ENCODE measurements at places on chromosomes 6 and 20.

GRCh38 chr20:62133051-62133845, 9.9 kb downstream of the PSMA7 start:
- no peak for DNase-seq

GRCh38 chr6:88538130-88538706, 372.1 kb upstream of the CNR1 start:
- DNase-seq, result no peak

DNA sequence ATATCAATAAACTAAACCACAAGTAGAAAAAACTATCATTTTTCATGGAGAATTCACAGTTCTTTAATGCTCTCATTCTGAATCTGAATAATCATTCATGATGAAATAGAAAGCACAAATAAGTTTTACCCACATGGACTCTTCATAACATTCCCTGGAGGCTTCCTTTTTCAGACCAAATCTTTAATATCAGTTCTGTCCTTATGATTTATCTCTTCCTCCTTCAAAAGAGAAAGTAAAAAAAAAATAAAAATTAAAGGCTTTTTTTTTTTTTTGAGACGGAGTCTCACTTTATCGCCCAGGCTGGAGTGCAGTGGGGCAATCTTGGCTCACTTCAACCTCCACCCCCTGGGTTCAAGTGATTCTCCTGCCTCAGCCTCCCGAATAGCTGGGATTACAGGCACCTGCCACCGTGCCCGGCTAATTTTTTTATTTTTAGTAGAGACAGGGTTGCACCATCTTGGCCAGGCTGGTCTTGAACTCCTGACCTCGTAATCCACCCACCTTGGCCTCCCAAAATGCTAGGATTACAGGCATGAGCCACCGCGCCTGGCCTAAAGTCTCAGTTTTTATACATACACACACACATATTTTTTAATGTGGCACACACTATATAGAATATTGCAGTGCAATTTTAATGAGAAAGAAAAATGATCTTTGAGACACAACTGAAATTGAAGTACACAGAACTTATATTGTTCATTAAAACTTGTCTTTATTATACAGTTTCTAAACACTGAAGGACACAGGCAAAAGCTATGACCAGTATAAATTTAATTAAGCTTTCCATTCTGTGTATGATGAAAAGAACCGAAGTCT, 31.9 kb upstream of the ZNF217 start:
- DNase-seq, result peak; percentile 13

DNA sequence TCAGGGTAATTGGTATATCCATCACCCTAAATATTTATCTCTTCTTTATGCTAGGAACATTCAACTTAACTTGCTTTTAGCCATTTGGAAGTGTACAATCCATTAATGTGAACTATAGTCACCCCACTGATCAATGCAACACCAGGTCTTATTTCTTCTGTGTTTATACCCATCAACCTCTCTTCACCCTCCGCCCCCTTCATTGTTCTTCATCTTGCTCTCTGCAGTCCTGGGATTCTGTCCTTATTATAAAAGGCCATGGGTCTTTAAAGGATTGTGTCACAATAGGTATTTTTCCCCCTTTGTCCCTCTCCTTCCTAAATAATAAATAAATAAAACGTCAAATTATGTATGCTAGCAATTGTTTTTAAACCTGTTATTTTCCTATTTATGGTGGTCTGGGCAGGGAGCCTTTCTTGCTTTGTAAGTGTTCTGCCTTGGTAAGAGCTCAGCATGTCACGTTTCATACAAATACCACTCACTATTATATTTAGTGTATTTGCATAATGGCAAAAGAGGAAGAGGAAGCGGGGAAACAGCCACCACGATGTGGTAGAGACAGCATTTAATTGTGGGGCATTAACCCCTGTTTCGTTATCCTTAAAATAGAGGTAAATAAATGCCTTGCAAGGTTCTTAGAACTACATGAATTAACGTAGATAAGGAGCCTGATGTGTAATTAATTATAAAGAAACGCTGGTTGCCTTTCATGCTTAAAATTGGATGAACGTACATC, 1.9 kb downstream of the ABRACL start:
- no peak for DNase-seq

GRCh38 chr6:118719351-118720124, 68.1 kb upstream of the CEP85L start:
- DNase-seq, result no peak
